ENCODE measurements at places on chromosomes 4 and X.
A peak's percentile ranks its signal among the peaks of the same experiment; 100 is the strongest.

GRCh38 chr4:45629717-45630116 lies 494.1 kb downstream of the GABRG1 start:
- DNase-seq = no peak

- no peak for DNase-seq
Measured at GRCh38 chr4:86596807-86597206, 2.7 kb downstream of the PTPN13 start.

DNA sequence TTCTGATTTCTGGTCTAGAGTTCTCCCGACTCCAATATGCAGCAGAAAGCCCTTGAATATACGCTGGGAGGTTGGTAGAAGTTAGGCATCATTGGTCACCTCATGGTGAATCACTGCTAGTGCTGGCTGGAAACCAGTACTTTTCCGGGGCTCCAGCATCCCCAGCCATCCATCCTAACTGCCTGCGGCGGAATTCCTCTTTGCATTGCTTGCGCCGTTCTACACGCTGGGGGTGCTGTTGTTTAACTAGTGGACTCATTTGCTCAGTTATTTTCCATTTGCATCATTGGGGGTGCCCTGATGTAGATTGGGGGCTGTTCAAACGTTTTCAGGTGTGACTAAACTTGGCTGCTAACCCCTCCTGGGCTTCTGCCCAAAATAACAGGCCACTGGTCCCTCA lies 23.3 kb upstream of the GPR50 start:
- no peak for DNase-seq

DNA sequence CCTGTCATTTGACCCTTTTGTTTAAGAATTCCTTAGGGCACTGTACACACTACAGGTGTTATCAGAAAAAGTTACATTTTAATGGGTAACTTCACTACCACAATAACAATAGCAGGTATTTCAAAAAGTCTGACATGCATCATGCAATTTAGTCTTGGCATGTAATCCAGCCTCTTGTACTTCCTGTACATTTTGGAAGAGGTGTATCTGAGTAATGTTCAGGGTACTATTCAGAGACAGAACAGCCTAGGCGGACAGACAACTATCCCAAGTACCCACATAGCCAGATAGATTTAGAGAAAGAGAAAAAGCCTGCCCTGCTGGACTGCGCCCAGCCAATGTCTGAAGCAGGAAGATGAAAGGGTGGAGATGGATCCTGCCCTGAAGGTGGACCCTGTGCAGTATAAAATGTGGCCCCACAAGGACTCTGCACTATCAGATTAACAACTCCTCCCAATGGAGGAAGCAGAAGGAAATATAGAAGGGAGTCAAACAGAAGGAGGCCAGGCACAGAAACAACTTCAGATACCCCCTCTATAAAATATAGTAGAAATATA lies 8.5 kb downstream of the UGT2B7 start:
- DNase-seq = no peak

GRCh38 chr4:183600189-183600685 lies 58.7 kb downstream of the RWDD4 start:
- DNase-seq = peak; percentile 5

- no peak for DNase-seq
Measured at GRCh38 chr4:60089546-60090273, 1110.4 kb upstream of the ADGRL3 start.

DNA sequence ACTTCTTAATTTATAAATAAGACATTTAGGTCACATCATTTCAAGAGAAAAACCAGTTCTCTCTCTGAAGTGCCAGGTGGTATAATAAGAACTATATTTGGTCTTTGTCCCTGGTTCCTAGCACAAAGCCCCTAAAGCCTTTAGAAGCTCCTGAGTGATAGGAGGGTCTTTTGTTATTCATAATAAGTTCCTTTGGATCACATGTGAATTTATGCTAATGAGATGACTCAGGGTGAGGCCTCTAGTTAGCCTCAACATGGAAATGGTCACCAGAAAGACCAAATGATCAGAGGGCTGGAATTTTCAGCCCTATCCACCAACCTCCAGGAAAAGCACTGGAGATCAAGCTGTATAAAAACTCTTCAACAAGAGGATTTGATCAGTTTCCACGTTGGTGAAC lies 68.1 kb upstream of the BLTP1 start:
- no peak for DNase-seq

DNA sequence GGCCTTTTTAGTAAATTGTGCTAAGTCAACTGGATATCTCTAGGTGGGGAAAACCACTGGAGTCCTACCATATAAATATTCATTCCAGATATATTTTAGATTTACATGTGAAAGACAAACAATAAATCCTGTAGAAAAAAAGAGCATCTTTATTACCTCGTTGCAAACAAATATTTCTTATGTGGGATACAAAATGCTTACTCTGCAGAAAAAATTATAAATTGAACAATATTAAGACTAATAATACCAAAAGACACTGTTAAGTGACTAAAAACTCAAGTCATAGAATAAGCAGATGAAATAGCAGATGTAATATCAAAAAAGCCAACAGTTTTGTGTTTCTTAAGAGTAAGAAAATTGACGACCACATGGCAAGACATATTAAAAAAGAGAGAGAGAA lies 43.8 kb downstream of the SULT1B1 start:
- DNase-seq = no peak

DNA sequence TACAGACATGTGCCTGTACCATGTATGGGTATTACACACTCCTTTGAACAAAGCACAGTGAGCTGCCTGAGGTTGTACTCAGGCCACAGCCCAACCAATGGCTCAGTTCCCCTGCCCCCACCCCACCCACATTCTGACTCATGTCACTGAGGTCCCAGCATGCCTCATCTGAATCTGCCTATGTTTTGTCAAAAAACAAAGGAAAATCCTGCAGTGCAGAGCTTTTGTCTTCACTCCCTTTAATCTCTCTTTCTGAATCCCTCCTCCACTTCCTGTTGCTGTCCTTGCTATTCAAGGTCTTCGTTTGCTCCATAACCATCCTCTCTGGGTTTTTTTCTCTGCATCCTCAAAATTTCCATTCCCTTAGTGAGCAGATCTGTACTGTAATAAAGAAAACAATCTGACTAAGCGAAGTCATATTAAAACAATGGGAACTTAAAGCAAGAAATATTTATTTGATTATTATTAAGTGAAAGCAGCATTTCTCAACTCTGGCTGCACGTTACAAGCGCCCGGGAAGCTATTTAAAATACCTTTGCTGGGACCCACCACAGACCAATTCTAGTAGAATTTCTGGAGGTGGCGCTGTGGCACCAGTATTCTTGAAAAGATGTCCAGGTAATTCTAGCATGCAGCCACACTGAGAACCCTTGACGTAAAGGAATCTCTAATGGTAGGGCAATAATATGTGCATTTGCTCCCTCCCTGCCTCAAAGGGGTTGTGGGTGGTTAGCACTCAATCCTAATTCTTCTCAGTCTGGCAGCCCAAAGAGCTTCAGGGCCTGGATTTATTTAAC lies 8.7 kb downstream of the GUCY2F start:
- no peak for DNase-seq

DNA sequence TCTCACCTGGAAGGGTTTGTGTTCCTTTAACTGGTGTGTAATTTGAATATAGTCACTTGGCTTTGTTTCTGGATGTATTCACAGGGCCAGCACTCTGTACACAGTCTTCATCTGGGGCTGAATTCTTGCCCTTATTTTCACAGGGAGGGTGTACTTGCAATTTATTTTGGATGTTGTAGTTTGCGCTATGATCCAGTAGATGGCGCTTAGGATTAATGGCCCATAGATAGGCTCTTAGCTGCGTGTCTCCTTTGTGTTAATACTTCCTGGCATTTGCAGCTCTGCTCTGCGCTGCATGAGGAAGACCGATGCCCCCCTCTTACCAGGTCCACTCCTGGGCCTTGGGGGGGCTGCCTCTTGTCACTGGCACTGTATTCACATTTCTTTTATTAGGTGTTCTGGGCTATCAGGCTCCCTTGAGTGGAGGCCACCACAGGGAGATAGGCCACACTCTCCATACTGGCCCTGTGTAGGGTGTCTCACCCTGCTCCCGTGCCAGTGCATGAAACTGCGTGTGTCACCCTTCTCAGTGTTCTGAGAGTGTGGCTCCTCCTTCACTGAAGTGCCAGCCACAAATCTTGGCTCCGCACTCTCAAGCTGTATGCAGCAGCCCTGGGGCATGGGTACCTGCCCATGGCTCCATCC lies 562.2 kb downstream of the ZIC3 start:
- peak; percentile 4 for DNase-seq

- no peak for DNase-seq
Measured at GRCh38 chr4:68950033-68950432, 1.6 kb downstream of the UGT2A3 start.

- no peak for DNase-seq
Measured at GRCh38 chrX:110051559-110051958, 48.6 kb downstream of the TMEM164 start.

DNA sequence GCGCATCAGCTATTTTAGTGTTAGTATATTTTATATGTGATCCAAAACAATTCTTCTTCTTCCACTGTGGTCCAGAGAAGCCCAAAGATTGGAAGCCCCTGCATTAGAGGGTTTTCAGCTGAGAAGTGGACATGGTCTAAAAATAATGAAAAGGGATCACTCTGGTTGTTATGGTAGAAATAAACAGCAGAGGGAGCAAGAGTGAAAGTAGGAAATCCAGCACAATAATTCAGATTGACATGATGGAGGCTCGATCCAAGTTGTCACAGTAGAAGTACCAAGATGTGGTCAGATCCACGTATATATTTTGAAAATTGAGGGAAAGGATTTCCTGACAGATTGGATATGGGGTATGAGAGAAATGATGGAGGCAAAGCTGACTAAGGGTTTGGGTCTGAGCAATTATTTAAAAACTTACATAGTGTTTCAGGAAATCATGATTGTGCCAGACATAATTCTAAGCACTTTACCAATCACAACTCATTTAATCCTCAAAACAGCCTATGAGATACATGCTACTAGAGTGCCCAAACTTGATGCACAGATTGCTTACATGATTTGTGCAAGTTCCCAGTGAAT lies 17.0 kb upstream of the TMEM144 start:
- no peak for DNase-seq

DNA sequence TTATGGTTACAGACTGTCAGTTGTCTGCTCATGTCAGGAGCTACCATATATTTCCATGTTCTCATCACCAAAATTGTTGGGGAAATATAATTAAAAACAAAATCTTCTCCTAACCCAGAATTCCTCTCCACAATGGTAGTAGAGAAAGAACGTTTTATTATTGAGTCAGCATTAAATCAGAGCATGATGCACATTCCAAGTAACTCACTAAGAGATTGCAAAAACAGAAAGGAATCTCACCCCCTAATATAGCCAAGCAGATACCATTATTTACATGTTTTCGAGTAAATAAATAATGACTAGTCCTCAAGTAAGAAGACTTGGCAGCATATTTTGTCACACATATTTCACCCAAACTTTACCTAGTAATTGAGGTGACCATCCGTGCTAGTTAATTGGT lies 36.2 kb upstream of the ARHGEF6 start:
- no peak for DNase-seq

Measured in CD4-positive, alpha-beta T cell treated with Interleukin-1 beta for 1 hour (primary cell).